Fibroblast of upper back skin (primary cell): ENCODE measurements at places on chromosomes 12 and 14.

DNA sequence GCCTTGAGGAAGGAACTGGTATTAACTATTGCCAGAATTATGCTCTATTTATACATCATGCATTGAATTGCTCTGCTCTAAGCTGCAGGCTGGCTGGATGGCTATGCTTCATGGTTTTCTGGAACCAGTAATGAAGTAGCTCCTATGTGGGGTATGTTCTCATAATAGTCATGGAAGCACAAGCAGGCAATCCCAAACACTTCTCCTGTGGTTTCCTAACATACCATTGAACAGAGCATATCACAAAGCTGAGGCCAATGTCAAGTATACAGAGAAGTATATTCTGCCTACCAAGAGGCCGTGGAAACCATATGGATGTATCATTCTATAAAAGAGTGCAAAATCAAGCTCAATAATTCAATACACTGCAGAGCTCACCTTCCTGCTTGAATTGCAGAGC, 1752.4 kb upstream of the FLRT2 start:
- peak; percentile 34 for DNase-seq

GRCh38 chr14:59020382-59020781, 168.1 kb upstream of the DAAM1 start:
- peak; percentile 31 for DNase-seq

DNA sequence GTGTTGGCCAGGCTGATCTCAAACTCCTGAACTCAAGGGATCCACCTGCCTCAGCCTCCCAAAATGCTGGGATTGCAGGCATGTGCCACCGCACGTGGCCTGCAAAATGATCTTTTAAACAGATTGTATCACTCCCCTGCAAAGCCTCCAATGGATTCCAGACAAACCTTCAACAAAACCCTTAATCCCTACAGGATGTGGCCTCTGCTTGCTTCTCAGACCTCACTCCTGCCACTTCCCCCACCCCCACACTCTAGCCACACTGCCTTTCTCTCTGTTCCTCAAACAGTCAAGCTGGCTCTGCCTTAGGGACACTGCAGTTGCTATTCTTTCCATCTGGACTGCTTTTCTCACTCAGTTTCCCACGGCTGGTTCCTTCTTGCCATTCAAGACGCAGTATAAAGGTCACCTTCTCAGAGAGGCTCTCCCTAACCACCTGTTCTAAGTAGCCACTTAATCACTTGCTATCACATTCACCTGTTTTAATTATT, 47.3 kb upstream of the TMED10 start:
- DNase-seq: peak; percentile 49

DNA sequence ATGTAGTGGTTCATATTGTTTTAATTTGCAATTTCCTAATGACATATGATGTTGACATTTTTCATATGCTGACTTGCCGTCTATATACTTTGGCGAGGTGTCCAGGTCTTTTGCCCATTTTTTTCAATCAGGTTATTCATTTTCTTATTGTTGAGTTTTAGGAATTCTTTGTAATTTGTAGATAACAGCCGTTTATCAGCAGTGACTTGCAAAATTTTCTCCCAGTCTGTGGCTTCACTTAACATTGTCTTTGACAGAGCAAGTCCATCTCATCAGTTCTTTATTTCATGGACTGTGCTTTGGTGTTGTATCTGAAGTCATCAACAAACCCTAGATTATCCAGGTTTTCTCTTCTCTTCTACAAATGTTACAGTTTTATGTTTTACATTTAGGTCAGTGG, 12.6 kb upstream of the KLHDC2 start:
- no peak for DNase-seq

DNA sequence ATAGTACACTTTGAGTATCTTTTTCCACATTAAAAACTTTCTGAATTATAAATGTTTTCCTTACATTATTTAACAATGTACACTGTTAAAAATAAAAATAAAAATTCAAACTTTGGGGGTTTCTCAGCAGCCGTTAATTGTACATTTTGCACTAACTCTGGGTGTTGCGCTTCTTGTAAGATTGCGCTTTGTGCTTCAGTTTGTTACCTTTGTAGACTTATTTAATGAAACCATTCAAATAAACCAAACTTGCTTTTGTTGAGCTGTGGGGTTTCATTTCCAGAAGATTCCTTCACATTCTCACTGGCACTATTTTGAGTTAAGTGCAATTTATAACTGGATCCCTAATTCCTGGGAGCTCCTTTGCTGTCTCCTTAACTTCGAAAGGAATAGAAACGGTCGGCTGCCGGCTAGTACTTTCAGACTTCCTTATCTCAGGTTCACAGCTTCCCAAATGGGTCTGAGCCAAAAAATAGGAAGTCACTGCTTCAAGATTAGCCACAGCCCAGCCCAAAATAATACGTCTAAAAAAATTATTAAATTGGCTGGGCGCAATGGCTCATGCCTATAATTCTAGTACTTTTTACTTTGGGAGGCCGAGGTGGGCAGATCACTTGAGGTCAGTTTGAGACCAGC, 38.2 kb downstream of the RAD52 start:
- DNase-seq: no peak

- DNase-seq: no peak
Observed at GRCh38 chr14:84797326-84797725, 732.6 kb upstream of the FLRT2 start.

GRCh38 chr12:74292351-74293194, 245.1 kb upstream of the ATXN7L3B start:
- DNase-seq: no peak

- DNase-seq: no peak
Observed at GRCh38 chr12:103308396-103308795, 187.4 kb downstream of the C12orf42 start.
